Skin of body (tissue), 3 donors: ENCODE measurements at places on chromosomes 5 and 9. TPM values are rescaled to one million over a fixed set of nuclear protein-coding genes. Genes with fewer than 3 reads are reported as not detected.

Gene ADCY2
- total RNA-seq = 6.9 TPM

GRCh38 chr5:98727686-98728085 is 45.8 kb upstream of the RGMB start:
- no peak for DNase-seq

Gene SH3RF2
- total RNA-seq = 9.8 TPM

Gene WNT8A
- total RNA-seq = not detected

Gene RPP25L
- total RNA-seq = 10.4 TPM

GRCh38 chr9:134897584-134898170 is 17.1 kb downstream of the FCN2 start:
- peak; percentile 12 for DNase-seq

DNA sequence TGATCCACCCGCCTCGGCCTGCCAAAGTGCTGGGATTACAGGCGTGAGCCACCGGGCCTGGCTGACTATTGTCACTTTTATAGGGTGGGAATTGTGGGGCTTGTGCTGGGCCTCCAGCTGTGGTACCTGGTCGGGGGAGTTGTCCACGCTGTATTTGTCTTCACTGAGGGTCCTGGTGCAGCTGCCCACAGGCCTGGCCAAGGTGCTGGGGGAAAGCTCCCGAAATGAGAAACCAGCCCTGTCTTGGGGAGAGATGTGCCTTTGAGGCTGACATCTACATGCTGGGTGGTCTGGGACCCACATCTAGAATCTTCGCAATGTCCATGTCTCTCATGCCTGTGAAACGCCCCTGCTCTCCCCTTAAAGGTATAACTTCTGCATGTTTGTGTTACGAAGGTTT is 2.6 kb downstream of the EXOC3 start:
- DNase-seq = no peak
